Astrocyte of the cerebellum (primary cell): ENCODE measurements at places on chromosomes 7 and 10.
A peak's percentile ranks its signal among the peaks of the same experiment; 100 is the strongest.

- DNase-seq = no peak
Measured at GRCh38 chr10:72092171-72092924, 4.0 kb upstream of the SPOCK2 start.

DNA sequence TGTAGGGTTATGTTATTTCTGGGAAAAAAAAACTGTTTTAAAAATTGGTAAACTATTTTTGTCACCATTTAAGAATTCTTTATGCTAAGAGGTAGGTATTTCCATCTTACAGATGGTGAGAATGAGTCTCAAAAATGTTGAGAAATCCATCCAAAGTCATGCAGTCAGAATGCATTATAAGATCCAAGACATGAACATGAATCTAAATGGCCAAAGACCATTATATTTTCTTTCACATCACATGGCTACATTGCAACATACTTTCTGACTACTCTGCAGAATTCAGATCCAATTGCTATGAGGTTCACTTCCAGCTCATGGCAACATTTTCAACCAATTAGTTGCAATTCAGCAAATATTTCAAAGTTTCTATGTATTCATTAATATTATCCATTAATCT, 181.2 kb downstream of the TWIST1 start:
- DNase-seq = no peak

- DNase-seq = peak; percentile 79
Measured at GRCh38 chr7:34838329-34838728, 180.3 kb downstream of the NPSR1 start.

GRCh38 chr10:76354921-76355320, 923.5 kb downstream of the LRMDA start:
- no peak for DNase-seq

- DNase-seq = no peak
Measured at GRCh38 chr7:148447221-148447849, 143.2 kb upstream of the C7orf33 start.

- DNase-seq = no peak
Measured at GRCh38 chr10:127523476-127523875, 25.6 kb upstream of the NPS start.

- peak; percentile 91 for DNase-seq
Measured at GRCh38 chr7:112422842-112423496, 27.3 kb upstream of the IFRD1 start.

GRCh38 chr10:96491303-96491702, 22.4 kb downstream of the TLL2 start:
- DNase-seq = no peak

DNA sequence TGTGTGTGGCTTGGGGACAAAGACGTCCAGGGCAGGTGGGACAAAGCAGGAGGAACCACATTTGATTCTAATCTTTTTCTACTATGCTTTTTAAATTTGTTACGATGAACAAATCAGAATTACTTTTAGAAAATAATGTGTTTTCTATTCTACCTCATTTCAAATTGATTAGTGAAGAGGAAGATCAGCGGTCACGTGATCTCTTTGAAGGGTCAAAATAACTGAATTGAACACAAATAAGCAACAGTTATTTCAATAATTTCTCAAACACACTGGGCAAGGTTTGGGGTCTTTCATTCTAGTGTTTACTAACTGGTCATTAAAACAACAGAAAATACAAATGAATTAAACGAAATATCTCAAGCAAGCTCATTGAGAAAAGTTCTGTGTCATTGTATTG, 773.0 kb upstream of the IGFBP3 start:
- DNase-seq = no peak

DNA sequence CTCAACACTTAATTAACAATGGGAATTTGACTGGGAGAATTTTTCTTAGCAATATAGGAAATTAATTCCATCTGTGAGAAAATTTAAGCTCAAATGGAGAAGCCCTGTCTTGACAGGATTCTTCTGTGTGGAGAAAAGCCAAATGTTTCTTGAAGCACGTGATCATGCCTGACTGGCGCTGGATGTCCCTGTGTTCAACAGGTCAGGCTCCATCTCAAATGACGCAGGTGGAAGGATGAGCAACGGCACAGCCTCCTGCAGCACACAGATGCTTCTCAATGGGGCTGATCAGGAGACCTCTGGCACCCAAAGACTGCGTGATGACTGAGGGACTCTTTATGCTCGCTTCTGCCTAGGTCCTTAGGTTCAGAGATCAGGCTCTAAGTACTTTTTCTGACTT, 143.8 kb downstream of the RSU1 start:
- DNase-seq = no peak

GRCh38 chr7:117205873-117206272, 117.0 kb downstream of the WNT2 start:
- no peak for DNase-seq

GRCh38 chr7:131013716-131014115, 279.7 kb upstream of the KLF14 start:
- DNase-seq = no peak

- DNase-seq = no peak
Measured at GRCh38 chr10:1545524-1545923, 191.8 kb downstream of the ADARB2 start.

DNA sequence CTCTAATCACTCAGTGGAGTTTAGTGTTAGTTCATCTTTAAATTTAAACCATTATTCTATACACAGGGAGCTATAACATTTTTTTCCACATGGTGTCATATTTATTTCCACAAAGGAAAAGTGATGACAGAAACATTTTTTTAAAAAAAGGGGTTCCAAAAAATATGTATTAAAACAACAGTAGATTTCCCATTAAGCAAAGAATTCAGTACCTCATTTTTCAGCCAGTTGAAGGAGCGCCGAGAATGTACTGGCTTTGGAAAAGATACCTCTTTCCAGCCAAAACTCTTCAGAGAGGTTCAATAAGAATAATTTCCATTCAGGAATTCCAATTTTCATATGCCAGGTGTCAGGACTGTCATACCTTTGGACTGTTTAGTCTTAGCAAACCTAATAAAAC, 250.5 kb upstream of the MEOX2 start:
- no peak for DNase-seq

DNA sequence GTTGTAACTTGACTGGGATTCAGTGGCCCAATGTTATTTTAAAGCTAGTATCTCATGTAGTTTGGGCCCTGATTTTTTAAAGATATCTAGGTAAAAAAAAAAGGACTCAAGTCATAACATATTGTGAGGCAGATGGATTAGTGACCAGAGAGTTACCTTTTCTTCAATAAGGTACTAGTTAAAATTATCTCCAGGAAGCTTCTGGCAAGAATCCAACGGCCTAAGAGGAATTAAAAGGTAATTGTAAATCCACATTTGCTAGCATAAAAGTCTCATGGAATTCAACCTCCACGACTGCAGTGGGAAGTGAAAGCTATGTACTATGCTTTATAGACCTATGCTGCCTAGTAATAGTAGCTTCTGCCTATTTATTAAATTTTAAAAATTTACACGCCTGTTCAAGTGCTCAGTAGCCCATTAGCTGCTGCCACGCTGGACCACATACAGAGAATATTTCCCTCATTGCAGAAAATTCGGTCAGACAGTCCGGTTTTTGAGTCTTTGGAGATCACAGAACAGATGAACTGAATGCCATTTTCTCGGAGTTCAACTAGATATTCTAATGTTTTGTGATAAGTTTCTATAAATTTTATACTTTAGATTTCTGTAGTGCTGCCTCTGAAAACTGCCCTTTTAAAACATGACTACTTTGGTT, 118.4 kb downstream of the NSUN6 start:
- no peak for DNase-seq
